ENCODE measurements at places on chromosomes 12 and 14. TPM values are rescaled to one million over a fixed set of nuclear protein-coding genes. Genes with fewer than 3 reads are reported as not detected.

DNA sequence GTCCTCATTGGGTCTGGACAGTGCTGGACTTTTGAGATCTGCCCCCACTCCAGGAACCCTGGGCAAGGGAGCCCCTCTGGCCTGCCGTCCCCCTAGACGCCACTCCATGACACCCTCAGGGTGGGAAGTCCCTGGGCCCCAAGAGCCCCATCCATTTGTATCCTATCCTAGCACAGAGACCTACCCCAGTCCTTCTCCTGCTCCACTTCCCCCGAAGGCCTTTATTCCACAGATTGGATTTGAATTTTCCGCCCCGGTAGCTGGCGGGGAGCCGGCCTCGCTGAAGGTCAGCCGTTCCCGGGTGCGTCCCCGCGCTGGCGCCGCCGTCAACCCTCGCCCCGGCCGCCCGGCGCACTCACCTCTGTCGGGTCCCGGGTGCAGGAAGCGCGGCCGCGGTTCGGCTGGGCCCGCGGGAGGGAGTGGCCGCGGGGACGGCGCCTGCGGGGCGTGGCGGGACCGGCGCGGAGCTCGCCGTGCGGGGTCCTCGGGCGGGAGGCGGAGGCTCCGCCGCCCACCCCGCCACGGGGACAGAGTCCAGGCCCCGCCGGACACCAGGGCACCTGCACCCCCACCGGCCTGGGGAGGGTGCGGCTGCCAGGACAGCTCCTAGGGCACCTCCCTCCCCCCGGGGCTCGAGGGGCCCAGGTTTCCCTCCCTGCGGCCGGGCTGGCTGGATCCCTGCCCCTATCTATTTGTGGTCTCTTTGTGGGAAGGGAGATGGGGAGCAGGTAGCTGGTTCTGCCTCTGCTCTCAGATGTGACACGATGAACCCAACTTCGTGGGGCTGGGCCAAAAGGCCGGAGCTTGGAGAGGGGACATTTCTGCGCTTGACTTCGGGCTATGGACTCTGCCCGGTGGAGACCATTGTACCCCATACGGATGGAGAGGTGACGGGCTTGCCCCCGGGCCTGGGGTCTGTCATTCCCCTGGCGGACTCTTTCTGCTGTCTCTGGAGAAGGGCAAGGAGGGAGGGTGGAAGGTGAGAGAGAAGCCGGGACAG is 19.9 kb upstream of the GPR68 start:
- no peak for DNase-seq

DNA sequence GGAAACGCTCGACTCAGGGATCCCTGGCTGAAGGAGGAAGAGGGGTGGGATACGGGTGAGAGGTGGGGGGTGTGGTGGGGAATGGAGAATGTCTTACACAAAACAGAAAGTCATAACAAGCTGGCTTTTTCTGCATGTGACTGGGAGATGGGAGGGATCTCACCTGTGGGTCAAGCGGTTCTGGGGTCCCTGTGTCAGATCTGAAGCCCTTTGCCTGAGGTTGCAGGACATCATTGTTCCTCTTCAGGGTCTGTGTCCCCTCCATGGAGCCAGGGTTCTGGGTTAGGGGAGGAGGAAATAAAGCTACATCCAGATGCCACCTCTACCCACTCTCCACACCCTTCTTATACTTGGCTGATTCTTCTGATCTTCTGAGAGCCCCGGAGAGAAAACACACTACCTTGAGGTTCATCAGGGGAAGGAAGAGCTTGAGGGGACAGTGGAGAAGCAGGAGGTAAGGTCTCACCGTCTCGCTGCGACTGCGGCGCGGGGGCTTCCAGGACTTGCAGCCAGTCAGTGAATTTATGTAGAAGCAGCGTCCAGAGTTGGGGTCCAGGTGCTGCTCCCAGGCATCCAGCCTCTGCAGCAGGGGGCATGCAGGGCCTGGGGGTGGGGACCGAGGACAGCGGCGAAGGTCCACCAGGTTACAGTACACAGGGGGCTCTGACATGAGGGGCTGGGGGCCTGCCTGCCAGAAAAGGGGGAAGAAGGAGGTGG is 2.5 kb downstream of the ARHGAP9 start:
- no peak for DNase-seq

DNA sequence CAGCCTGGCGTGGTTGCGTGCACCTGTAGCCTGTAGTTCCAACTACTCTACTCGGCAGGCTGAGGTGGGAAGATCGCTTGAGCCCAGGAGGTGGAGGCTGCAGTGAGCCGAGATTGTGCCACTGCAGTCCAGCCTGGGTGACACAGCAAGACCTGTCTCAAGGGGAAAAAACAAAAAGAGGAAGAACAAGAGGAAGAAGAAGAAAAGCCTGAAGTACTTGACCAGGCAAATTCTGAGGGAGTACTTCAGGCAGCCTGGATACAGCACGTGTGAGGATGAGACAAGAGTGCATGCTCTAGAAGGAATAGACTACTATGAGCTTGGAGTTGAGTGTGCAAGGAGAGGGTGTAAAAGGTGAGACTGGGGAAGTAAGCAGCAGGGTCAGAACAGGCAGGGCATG is 1.8 kb downstream of the GDF3 start:
- no peak for DNase-seq

- no peak for DNase-seq
Measured at GRCh38 chr12:106445959-106446358, 88.4 kb downstream of the POLR3B start.

DNA sequence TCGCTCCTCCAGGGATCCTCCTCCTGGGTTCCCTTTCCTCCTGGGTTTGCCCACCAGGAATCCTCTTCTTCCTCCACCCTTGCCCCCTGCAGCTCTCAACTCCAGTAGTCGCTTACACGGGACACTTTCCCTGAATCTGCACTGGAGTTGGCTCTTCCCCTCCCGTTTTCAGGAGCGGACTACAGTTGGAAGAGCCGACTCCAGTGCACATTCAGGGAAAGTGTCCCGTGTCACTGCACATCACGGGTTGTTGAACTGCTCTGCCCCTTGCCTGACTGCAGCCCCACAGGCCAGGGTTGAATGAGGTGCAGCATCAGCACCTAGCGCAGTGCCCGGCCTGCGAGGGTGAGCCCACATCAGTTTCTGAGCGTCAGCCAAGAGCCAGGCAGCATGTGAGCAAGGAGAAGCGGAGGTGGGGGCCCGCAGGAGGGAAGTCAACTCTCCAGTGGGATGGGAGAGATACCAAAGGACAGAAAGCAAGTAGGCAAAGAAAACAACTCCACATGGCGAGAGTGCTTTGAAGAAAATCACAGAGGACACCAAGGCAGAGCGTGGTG is 13.1 kb downstream of the RAPGEF3 start:
- no peak for DNase-seq

- no peak for DNase-seq
Measured at GRCh38 chr12:10673659-10674384, at the start of gene STYK1. STYK1 (minus strand) TSS chr12:10674052; CDS start chr12:10634618, 39,434 bp downstream.

- DNase-seq, result no peak
Measured at GRCh38 chr12:113903381-113903863, 62.7 kb downstream of the RBM19 start.

DNA sequence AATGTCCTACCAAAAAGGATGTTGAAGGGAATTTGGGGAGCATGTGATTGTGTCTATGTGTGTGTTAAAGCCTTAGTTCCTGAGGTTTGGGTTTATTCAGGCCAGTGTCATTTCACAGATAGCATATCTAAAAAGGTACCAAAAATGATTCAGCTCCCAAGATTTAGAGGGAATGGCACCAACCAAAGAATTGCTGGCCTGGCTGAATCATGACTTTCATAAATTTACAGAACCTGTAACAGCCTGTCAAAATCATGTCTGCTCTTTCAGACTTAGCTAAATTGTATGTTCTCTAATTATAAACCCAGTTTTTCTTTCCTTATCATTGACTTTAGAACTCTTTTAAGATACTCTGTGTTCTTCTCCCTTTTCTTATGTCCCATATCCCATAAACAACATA is 231.5 kb downstream of the NUBPL start:
- no peak for DNase-seq

The TSPAN11 gene
- 2.2 TPM for total RNA-seq

The IRAK3 gene
- 9.4 TPM for total RNA-seq

The ZC3H14 gene
- 53.2 TPM for total RNA-seq

The TAS2R30 gene
- 2.2 TPM for total RNA-seq

The CRIP2 gene
- 166 TPM for total RNA-seq

The CABP1 gene
- total RNA-seq, result not detected

The TCP11L2 gene
- 27.4 TPM for total RNA-seq

The ARHGAP9 gene
- under 0.01 TPM for total RNA-seq

The FOXM1 gene
- total RNA-seq, result 16.5 TPM

The BMAL2 gene
- 65.4 TPM for total RNA-seq

The CLEC4D gene
- not detected for total RNA-seq
